ENCODE measurements at places on chromosomes 6 and 20. TPM values are rescaled to one million over a fixed set of nuclear protein-coding genes. Genes with fewer than 3 reads are reported as not detected.

CALHM4 gene
- total RNA-seq: not detected

PNLDC1 gene
- total RNA-seq: not detected

CLPSL1 gene
- total RNA-seq: not detected

PAX1 gene
- not detected for total RNA-seq

RHAG gene
- not detected for total RNA-seq

ZNF831 gene
- 24.8 TPM for total RNA-seq

ADGRF5 gene
- not detected for total RNA-seq

RBM24 gene
- total RNA-seq: not detected

PTK6 gene
- 0.16 TPM for total RNA-seq

MUCL3 gene
- total RNA-seq: not detected

SCGN gene
- not detected for total RNA-seq

ADGRB3 gene
- not detected for total RNA-seq

DSN1 gene
- 15.8 TPM for total RNA-seq

BMP2 gene
- 0.45 TPM for total RNA-seq

FAM217A gene
- not detected for total RNA-seq

SLC16A10 gene
- 0.05 TPM for total RNA-seq

NPBWR2 gene
- total RNA-seq: not detected

NCOA6 gene
- 41.6 TPM for total RNA-seq

TXLNB gene
- total RNA-seq: 0.24 TPM
